ENCODE measurements at places on chromosomes 3 and 15. TPM values are rescaled to one million over a fixed set of nuclear protein-coding genes. Genes with fewer than 3 reads are reported as not detected.

The THSD4 gene
- 43.2 TPM for total RNA-seq

The RHOV gene
- total RNA-seq = 11.8 TPM

The REC114 gene
- not detected for total RNA-seq

The CPLX3 gene
- total RNA-seq = not detected

The EIF5A2 gene
- total RNA-seq = 7.1 TPM

The GBE1 gene
- total RNA-seq = 23.6 TPM

The GOLGA6B gene
- 0.21 TPM for total RNA-seq

The SLC12A8 gene
- 9.0 TPM for total RNA-seq

- DNase-seq = no peak
Observed at GRCh38 chr3:11820531-11821041, 26.1 kb downstream of the TAMM41 start.

DNA sequence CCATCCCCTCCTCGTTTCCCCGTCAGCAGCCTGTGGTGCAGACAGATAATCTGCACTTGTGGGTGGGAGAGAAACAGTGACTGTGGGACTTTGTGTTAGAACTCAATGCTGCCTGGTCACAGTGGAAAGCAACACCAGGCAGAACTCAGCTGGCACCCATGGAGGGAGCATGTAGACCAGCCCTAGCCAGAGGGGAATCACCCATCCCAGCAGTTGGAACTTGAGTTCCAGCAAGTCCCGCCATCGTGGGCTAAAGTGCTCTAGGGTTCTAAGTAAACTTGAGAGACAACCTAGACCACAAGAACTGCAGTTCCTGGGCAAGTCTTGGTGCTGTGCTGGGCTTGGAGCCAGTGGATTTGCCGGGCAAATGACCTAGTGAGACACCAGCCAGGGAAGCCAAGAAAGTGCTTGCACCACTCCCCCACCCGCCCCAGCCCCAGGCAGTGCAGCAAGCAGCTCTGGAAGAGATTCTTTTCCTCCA, 24.4 kb downstream of the ISG20 start:
- DNase-seq = no peak

DNA sequence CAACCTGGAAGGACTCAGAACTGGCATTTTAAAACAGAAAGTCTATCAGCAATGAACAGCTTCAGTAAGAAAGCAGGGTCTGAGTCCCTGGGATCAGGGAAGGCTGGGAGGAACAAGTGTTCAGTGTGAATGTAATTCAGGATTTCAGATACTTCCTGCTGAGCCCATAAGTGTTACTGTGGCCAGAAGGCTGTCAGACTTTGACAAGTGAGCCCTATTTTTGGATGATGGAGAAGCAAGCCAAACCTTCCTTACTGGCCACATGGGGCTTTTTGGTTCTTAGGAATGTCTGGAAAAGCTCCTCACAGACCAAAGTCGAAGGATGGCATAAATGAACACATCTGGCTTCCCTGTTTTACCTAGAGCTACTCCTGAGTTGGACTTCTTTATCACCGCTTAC, 157.2 kb downstream of the BBX start:
- DNase-seq = peak; percentile 21

- DNase-seq = no peak
Observed at GRCh38 chr3:188721312-188721711, 450.5 kb upstream of the TPRG1 start.

DNA sequence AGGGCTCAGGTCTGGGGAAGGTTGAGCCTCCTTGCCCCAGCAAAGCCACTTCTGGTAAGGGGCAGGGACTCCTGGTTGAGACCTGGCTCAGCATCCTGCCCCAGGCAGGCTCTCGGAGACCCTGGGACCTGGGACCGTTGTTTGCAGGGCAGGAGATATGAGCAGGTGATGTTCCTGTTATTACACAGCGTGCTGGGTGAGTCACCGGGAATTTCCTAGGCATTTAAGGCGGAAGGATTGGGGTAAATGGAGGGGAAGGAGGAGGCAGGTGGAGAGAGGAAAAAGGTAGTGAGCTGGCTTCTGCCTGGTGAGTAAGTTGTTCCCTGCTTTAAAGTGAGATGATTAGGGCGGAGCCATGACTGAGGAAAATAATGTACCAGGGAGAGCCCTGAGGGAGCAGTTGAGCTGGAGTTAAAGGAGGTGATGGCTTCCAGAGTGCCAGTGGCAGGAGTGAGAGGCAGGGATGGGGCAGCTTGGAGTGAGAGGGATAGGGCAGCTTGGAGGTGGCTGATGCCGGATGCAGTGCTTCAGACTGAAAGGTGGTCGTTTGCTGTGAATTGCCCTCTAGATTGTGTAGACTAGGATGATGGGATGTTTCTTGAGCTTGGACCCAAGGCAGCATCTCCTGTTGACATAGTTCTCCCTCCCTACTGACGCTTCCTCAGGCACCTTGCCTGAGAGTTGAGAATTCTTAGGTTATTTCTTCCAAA, 79.4 kb downstream of the AAGAB start:
- no peak for DNase-seq

DNA sequence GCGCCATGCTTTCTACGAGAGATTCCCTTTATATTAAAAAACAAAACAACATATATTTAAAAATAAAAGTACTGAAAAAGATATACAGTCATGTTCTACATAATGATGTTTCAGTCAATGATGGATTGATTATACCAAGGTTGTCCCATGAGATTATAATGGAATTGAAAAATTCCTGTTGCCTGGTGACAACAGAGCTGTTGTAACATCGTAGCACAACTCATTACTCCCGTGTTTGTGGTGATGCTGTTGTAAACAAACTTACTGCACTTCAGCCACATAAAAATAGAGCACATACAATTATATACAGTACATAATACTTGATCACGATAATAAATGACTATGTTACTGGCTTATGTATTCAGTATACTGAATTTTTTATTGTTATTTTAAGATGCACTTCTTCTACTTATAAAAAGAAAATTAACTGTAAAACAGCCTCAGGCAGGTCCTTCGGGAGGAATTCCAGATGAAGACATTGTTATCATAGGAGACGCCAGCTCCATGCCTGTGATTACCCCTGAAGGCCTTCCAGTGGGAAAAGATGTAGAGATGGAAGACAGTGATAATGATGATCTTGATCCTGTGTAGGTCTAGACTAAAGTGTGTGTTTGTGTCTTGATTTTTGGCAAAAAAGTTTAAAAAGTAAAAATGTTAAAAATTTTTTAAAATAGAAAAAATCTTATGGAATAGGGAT, 11.7 kb downstream of the CCR1 start:
- no peak for DNase-seq

DNA sequence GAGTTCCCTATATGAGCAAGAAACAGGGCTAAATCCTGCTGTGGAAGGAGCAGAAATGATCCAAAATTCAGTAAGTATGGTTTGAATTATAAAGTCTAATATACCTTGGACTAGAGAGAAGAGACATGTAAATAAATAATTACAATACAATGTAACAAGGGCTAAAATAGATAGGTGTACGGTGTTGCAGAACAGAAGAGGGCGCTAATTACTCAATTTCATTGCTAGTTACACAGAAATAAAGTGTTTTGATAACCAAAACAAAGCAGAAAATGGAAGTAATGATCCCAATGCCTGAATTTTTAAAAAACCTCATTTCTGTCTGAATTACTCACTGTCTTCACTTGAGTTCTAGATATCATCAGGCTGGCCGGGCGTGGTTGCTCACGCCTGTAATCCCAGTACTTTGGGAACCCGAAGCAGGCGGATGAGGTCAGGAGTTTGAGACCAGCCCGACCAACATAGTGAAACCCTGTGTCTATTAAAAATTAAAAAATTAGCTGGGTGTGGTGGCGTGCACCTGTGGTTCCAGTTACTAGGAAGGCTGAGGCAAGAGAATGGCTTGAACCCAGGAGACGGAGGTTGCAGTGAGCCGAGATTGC, 8.3 kb upstream of the PLCH1 start:
- no peak for DNase-seq

DNA sequence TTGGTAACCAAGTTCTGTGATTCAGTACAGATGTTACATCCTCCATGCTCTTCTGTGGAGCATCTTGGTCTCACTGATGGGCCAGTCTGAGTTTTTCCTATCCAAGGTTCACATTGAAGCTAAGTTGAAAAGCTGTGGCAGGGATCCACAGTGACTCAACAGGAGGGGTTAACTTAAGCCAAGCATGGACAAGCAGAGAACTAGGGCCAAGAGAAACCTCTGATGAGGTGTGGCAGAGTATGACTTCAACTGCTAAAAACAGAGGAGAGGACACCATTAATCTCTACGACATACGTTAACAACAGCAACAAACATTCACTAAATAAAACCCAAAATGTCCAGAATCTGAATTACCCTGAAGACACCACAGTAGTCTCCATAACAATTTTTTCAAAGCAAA, 268.1 kb upstream of the UBE2E2 start:
- DNase-seq = no peak

DNA sequence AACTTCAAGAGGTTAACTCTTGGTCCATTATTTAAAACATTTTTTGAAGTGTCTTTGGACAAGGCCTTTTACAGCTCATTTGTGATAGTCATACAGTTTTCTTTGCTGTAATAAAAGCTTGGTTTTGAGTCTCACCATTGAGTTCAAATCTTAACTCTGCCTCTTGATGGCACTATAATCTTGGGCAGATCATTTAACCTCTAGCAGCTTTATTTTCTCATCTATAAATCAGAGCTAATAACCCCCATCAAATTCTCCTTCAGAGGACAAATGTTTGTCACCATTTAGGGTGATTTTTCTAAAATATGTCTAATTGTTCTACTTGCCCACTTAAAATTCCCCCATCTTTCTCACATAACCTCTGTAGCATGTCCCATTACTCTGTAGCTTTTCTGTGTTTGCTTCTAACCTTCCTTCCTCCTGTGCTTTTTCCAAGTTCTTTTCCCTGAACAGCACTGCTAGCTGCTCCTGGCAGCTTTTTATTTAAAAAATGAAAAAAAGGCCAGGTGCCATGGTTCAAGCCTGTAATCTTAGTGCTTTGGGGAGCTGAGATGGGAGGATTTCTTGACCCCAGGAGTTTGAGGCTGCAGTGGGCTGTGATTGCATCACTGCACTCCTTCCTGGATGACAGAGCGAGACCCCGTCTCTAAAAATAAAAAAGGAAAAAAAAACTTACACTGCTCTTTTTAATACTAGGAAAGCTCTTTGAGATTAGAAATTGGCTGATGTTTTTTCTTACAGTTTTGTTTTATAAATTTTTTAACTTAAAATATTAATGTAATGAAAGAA, 28.5 kb downstream of the UBE2E1 start:
- no peak for DNase-seq

- no peak for DNase-seq
Observed at GRCh38 chr3:126894475-126894874, 88.4 kb upstream of the PLXNA1 start.

GRCh38 chr3:182697345-182697919, 95.9 kb upstream of the ATP11B start:
- DNase-seq = no peak

GRCh38 chr15:69713726-69714559, 261.3 kb downstream of the RPLP1 start:
- DNase-seq = no peak

GRCh38 chr15:52013151-52013791, 5.7 kb upstream of the MAPK6 start:
- DNase-seq = no peak

DNA sequence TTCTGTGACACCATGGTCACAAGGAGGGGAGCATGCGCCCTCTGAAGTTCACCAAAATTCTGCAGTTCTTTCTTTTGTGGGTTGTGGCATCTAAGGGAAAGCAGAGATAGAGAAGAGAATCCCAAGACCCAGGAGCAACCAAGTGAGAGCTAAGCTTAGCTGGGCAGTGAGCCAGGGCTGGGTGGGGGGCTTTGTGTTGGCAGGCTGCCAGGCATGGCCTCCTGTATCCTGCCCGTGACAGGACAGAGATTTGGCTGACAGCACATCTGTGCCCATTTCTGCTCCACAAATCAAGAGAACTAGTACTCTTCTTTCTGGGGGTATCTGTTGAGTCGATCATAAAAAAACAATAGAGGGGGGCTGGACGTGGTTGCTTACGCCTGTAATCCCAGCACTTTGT, 66.2 kb downstream of the NMNAT3 start:
- peak; percentile 19 for DNase-seq

DNA sequence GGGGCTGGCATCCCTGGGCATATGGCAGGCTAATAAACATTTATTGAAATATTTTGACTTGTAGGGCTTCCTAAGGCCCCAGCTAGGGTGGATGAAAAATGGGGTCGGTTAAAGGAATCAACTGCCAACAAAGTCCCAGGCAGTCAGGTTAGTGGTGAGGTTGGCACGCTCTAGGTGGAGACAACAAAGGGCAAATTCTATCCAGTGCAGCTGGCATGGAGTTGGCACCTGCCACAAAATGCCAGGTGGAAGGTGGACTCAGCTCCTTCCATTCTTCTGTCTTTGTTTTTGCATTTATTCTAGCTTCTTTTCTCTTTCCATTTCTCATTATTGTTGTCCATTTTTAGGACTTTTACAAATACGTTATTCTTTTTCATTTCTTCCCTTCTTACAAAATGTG, 31.0 kb downstream of the LCMT2 start:
- DNase-seq = no peak

- no peak for DNase-seq
Observed at GRCh38 chr3:172980849-172981248, 160.2 kb downstream of the SPATA16 start.

DNA sequence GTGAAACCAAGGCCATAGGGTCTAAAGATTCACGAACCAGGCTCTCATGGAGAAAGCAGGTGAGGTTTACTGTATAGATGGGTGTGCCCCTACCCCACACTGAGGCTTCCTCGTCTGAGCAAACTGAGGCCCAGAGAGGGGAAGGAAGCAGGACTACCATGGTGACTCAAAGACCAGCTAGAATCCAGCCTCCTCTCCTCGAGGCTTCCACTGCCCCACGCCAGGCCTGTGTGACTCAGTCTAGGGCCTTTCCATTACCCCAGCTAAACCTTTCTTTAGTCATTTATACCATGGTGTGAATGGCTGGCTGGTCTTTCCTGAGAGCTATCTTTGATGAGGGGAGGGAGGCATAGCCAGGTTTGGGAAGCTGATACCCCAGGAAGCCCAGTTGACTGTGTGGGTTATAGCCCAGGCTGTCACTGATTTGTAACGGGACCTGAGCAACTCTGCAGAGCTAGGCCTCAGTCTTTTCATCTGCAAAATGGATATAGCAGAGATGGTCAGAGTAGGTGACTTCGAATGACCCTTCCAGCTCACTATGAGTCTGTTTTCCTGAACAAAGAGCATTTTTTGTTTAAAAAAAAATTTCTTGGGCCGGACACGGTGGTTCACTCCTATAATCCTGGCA, 3.0 kb upstream of the RHO start:
- no peak for DNase-seq

DNA sequence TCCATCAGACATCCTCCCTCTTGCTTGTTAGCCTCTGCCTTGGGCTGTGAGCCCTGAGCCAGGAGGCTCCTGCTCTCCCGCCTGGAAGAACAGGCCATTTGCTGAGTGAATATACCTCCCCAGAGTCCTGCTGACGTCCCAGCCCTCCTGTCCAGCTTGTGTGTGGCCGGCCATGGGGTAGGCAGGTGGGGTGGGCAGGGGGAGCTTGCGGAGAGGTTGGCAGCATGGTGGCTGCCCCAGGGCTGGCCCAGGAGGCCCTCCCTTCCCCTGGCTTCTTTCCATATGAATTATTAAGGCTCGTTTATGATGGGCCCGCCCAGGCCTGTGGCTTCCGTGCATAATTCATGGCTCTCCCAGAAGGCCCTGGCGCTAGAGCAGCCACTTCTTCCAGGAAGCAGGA, 18.7 kb downstream of the CACNA2D2 start:
- DNase-seq = peak; percentile 75
